ENCODE measurements at places on chromosomes 11 and 22.

DNA sequence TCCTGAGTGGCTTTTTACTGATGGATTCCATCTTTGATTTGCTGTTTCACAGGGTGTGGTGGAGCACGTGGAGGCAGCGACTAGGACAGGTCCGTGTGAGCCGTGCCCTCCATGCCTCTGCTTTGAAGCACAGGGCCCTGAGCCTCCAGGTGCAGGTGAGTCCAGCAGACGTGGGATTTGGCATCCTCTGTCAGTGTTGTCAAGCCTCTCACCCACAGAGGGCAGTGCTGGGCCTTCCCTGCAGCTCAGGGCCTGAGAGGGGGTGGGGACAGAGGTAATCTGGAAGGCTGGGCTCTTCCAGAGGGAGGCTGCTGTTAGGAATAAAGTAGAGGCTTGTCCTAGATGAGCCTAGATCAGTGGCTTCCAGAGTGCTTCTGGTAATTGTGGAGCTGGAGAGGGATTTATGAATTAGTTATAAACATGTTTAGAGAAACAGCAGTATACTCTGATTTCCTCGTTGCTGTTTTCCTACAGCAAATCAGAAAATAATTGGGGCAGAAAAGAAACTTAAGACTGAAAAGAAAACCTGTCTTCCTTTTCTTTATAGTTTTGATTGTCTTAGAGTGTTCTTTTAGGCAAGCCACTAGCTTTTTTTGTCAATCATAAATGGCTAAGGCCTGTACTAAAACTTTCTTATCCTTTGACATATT, 65.0 kb downstream of the SFI1 start:
- peak; percentile 94 for DNase-seq

DNA sequence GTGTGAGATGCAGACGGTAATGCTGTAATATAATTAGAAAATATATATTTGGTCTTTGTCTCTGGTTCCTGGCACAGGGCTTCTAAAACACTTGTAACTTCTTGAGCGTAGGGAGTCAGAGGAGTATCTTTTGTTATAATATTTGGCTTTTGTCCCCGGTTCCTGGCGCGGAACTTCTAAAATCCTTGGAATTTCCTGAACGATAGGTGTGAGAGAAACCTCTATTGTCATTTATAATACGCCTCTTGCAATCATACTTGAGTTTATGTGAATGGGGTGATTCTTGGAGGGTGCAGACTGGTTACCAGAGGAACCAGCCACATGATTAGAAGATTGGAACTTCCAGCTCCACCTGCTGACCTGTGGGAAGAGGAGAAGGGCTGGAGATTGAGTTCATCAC, 54.1 kb upstream of the ZBED5 start:
- no peak for DNase-seq

DNA sequence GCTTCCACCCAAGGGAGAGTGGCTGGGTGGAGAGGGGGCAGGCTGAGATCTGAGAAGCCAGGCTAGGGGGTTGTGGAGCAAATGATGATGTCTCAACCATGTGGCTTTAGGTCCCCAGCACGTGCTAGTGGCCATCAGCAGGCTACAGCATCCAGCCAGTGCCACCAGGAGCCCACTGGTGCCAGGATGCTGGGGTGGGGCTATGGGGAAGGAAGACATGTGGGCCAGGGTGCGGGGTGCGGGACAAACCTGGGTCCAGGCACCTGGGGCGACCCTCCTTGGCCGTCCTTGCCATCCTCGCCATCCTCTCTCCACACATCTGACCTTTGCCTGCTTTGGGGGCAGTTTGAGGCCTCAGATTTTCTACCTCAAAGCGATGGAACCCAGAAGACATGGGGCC, 104.3 kb downstream of the KCNQ1 start:
- no peak for DNase-seq

DNA sequence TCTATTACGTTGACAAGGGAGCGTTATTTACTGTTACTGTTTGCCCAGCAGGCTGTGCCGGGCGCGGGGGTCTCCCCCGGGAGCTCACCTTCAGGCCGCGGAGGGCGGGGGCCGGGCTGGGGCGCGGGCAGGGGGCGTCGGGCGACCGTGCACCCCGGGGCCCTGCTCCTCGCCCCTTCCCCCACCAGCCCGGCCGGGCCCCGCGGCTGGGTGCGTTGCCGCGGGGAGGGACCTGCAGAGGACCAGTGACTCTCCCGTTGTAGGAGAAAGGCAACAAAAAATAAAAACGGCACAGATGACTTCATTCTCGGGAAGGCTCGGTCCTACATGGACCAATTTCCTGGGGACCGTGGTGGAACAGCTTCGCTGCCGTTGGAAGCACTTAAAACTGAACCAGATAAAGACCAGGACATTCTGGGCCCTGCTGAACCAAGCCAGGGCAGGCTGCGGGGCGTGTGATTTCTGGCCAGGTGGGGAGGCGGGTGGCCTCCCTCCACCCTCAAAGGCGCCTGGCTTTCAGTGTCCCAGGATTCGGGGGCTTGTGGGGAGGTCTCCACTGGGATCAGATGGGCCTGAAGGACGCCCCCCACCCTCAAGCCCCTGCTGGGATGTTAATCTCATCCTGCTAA, 57.4 kb downstream of the IGLL1 start:
- no peak for DNase-seq

- DNase-seq, result peak; percentile 70
Observed at GRCh38 chr11:62193952-62194351, 3.9 kb downstream of the SCGB1D1 start.

DNA sequence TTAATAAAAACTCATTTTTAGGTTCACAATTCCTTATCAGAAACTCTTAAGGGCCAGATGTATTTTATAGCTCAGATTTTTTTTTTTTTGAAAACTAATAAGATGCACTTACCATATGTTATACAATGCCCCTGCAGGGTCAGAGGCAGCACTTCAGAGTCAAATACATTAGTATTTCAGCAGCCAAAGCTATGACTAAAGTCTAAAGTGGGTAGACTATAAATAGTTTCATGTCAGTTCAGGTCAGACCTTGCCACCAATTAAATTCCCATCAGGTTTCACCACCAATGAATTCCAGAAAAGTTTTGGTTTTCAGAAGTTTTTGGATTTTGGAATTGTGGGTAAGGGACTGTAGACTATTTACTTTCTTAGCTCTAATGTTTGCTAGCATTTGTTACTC, 75.9 kb downstream of the FAM83F start:
- no peak for DNase-seq

- DNase-seq, result peak; percentile 80
Observed at GRCh38 chr11:46363031-46363407, 15.8 kb downstream of the DGKZ start.

DNA sequence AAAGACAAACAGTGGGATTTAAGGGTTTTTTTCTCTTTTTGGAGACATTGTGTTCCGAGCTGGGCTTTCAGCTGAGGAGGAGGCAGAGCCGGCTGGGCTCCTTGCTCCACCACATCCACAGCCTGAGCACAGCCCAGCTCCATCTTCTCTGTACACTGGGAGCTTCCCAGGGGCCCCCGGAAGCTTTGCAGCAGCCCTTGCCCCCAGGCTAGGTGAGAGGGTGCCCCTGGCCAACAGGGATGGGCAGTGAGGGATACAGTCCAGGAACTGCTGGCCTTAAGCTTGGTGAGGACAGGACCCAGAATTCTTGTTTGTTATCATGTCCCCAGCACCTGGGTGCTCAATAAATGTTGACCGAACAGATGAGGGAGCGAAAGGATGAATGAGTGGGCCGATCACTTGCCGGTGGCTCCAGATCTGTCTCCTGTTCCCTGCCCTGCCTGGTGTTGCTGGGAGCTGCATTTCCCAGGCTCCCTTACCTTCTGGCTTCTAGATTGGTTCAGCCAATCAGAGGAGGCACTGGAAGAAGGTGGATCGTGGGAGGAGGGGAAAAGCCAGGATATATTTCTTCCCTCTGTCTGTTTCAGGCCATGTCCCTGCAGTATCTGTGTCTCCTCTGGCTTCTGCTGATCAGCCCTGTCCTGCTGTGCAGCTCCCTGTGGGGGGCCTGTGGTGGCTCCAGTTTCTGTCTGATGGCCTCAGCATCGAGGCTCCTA, 26.5 kb upstream of the NECTIN1 start:
- DNase-seq, result peak; percentile 56

GRCh38 chr11:61587951-61588727, 7.3 kb upstream of the SYT7 start:
- peak; percentile 91 for DNase-seq
